CD4-positive, alpha-beta T cell treated with Interleukin-1 beta for 1 hour (primary cell): ENCODE measurements at places on chromosomes 13 and 19.

- DNase-seq: no peak
Measured at GRCh38 chr19:813219-814151, 8.3 kb downstream of the PLPPR3 start.

- DNase-seq: no peak
Measured at GRCh38 chr19:56098731-56099568, 22.1 kb downstream of the ZNF787 start.

GRCh38 chr19:43806848-43807247 is 4.6 kb upstream of the LYPD5 start:
- DNase-seq: no peak

DNA sequence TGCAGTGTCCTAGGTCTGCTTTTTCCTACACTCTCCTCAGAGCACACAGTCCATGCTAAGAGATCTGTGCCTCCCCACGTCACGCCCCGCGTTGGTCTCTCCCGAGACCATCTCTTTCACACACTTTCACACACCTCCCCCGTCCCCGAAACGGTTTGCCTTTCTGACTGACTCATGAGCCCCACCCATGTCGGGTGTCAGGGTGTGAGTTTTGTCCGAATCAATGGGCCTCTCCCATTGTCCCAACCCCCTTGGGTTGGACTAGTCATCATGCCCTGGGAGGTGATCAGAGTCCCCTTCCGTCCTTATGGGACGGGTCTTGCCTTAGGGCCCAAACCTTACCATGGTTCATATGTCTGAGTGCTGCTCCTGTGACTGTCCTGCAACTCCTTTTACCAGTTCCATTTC is 214.0 kb upstream of the HTR2A start:
- DNase-seq: no peak

DNA sequence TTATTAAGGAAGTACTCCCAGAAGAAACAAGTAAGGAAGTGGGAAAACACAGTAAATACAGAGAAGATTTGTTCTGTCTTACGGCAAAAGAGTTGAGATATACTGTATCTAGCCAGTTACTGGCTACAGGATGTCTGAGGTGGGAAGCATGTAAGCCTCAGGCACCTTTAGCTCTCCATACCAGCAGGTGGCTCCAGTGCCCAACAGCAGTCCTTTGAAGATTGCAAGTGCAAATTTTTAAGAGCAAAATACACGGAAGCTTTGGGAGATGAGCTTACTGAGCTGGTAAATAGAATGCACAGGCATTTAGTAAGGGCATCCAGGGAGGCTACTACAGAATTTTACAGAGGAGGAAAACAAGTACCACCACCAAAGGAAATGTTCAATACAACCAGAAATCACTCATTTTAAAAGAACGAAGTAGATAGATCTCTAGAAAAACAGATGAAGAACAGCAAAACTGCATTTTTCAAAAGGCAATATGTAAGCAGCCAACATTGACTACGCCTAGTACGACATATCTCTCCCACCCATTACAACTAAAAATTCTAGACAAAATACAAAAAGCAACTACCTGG is 57.9 kb upstream of the VSTM2B start:
- DNase-seq: no peak

DNA sequence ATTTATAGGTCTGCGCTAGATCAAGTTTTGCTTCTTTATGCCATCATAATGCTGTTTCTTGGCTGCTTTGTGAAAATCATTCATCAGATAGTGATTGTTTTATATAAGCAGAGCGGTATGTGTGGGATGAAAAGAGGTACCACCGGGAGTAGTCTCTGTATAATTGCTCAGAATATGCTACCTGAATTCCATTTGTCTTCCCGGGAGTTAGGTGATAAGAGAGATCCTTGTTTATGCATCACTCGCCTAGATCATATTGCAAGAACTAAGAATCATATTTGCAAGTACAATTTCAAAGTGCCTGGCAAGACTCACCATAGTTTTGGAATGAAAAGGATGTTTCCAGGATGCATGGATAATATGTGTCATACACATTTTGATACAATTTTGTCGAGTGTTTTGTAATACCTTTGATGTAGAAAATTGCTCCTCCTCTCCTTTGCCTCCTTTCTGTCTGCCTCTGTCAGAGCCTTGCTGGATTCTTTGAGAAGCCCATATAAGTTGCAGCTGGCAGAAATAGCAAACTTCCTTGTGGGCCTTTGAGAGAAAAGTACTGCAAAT is 1306.0 kb upstream of the SLC10A2 start:
- DNase-seq: no peak

DNA sequence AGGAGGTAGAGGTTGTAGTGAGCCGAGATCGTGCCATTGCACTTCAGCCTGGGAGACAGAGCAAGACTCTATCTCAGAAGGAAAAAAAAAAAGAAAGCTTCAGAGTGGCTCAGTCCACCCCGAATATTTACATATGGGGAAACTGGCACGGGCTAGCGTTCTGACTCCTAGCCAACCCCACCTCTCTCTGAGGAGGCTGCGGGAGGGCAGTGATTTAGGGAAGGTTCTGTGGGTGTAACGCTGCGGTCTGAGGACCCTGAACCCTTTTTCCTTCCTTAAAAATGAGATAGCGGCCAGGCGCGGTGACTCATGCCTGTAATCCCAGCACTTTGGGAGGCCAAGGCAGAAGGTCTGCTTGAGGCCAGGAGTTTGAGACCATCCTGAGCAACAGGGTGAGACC is 5.0 kb downstream of the LRRC25 start:
- peak; percentile 76 for DNase-seq

GRCh38 chr19:17949956-17950309 is 17.0 kb upstream of the KCNN1 start:
- no peak for DNase-seq

DNA sequence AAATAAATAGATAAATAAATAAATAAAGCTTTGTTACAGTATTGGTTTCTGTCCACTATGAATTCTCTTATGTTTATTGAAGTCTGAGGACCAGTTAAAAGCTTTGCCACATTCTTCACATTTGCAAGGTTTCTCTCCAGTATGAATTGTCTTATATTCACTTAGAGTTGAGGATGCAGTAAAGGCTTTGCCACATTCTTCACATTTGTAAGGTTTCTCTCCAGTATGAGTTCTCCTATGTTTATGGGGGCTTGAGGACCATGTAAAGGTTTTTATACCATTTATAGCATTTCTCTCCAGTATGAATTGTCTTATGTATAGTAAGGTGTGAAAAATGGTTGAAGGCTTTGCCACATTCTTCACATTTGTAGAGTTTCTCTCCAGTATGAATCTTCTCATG is 168.3 kb downstream of the ZNF737 start:
- no peak for DNase-seq

- no peak for DNase-seq
Measured at GRCh38 chr19:55692681-55693081, 17.7 kb downstream of the EPN1 start.

DNA sequence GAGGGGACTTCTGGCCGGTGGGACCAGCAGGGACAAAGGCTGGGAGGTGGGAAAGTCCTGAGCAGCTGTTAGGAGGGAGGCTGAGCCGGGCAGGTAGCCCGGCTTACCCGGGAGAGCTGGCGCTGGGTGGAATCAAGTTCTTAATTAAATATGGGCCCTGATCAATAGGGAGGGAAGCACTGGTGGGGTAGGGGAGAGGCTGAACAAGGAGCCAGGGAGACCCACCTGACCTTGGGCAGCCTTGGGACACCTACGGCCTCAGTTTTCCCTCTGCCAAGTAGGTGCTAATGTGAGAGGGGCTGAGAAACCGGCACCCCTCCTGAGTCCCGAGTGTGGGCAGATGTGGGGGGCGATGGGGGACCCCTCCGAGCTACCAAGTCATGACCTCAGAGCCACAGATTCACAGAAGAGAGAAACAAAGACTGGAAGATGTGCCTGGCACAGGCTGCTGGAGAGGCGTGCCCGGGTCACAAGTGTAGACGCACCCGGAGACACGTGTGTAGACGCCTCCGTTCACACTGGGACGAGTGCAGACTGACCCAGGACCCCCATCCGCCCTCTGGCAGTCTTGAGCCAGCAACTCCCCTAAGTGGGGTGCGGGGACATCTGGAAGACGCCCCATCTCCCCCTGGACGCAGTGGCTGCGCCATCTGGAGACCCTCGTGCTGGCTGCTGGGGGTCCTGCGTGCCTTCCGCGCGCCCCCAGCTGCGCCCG is 8.4 kb downstream of the ONECUT3 start:
- DNase-seq: no peak

DNA sequence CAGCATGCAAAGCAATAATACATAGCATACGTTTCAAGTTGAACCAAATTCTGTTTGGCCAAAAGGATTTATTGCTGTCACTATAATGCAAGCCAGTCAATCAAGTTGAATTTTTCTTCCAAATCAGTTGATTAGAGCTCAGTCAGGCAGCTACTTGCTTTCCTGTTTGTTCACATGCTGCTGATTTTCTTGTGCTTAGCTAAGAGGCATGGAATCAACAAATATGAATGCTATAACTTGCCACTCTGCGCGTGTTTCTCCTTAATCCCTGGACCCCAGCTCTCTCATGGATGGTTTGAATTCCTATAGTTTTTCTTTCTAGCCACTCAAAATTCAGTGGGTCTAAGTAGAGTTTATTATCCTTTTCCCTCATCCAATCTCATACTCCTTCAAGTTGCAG is 311.3 kb downstream of the KLF5 start:
- DNase-seq: no peak

DNA sequence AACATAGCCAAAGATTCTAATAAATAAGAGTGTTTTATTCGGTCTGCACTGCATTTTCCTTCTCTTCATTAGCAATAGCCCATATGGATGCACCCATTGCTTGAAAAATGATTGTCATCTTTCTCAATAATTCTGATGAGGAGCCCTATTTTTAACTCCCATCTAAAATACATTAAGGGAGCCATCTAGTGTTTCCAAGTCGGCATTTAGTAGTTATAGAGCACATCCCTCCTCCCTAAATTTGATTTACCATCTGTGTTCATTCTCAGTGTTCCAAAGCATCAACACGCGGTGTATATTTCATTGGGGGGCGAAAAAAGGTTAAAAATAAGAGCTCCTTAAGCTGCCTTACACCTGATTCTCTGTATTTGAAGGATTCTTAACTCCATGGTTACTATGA is 119.2 kb upstream of the IPO5 start:
- DNase-seq: no peak

DNA sequence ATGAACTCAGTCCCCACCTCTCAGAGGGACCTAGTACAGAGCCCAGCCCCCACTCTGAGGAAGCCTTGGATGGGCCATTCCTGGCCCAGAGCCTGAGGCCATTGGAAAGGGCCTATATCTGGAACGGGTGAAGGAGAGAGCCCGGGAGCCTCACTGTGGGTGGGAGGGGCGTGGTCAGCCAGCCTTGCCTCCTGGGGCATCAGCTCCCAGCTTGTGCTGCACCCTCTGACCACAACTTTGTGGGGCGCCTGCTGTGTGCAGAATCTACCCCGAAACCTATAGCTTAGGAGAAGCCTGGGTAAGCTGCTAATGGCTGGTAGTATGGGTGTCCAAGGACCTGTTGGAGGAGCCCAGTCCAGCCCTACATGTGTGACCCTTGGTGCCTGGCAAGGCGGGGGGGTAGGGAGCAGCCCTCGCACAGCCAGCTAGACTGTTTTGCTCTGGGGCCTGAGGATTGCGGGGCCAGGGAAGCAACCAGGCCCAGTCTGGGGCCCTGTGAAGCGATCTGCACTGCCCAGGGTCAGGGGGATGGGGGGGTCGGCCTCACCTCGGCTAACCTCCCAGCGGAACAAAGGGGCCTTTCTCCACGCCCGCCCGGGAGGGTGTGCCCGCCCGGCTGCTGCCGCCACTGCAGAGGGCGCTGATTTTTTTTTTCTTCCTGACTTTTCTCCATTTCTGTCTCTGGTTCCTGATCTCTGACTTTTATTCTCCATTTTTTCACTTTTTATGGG is 42.3 kb downstream of the LYL1 start:
- no peak for DNase-seq

DNA sequence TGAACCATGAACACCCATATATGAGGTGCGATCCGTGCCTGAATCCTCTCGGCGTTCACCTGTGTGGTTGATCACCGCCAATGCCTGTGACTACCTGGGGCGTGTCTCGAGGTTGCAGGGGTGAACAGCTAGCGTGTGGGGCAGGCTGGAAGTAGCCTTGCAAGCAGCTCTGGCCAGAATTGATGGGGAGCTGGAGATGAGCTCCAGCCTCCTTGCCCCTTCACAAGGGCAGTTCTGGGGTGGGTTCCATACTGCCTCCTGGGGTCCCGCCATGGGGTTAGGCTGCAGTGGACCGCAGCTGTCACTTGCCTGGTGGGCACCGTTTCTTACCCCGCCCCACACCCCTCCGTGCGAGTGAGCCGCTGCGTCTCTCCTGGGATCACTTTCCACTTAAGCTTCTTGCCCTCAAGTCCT is 154.5 kb upstream of the SOX1 start:
- no peak for DNase-seq

- DNase-seq: no peak
Measured at GRCh38 chr13:97573011-97573410, 139.0 kb downstream of the RAP2A start.

DNA sequence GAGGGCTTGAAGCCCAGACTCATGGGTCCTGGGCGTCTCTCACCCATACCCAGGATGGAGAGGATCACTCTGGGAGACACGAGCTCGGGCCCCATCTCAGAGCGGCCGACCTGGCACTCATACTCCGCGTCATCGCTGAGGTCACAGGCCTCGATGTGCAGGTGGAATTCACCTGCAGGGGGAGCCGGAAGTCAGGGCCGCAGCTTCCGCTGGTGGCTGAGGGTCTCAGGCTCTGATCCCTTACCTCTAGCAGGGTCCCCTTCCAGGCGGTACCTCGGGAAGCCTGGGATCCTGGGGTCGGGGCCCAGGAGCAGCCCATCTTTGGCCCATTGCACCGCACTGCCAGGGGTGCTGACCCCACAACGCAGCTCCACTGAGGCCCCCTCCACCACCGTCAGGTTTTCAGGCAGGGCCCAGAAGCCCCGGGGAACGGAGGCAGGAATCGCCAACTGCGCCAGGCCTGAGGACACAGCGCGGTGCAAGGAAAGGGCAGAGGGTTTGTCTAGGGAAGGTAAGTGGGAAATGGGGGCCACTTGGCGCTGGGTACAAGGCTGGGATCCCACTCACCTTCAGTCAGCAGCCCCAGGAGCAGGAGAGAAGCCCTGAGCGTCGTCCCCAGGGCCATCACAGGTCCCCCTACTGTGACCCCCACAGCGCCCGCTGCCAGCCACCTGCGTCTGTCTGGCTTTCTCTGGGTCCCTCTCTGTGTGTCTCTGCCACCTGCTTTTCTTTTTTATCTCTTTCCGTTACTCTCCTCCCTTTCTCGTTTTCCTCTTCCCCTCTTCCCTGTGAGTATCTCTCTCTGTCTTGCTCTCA is 883 bp downstream of the NPHS1 start:
- DNase-seq: peak; percentile 23

DNA sequence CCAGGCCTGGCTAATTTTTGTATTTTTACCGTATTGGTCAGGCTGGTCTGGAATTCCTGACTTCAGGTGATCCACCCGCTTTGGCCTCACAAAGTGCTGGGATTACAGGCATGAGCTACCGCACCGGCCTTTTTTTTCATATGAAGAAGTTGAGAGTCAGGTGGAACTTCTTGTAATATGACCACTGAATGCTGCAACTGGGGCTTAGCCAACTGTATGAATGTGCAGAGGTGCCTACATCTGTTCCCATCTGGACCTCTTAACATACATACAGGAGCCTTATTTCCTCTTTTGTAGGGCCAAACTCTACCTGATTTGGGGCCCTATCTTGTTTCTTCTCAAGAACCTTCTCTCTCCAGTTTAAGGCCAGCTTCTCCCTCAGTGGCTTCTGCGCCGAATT is 11.9 kb upstream of the GGACT start:
- no peak for DNase-seq

GRCh38 chr19:38711726-38712153 is 32.5 kb downstream of the CAPN12 start:
- no peak for DNase-seq

GRCh38 chr13:113667771-113668490 is 912 bp downstream of the GRK1 start:
- DNase-seq: no peak
